ENCODE measurements at places on chromosomes 5 and 9.

GRCh38 chr5:10635867-10636350, 72.0 kb downstream of the ANKRD33B start:
- DNase-seq: no peak

DNA sequence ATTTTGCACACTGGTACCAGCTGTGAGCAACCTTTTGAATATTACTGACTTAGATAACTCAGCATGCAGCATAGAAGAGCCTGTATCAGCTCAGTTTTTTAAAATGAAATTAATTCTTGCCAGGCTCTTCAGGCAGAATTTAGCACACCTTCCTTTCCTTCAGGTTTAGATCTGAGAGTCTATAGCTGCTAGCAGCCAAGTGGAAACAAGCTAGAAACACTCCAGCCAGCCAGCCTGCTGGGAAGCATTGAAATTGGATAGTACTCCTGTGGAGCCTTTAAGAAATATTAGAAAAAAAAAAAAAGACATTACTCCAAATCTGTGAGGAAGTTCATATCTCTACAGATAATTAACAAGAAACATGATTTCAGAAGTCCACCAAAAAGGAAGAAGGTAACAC, 812.2 kb downstream of the DTWD2 start:
- DNase-seq: no peak

DNA sequence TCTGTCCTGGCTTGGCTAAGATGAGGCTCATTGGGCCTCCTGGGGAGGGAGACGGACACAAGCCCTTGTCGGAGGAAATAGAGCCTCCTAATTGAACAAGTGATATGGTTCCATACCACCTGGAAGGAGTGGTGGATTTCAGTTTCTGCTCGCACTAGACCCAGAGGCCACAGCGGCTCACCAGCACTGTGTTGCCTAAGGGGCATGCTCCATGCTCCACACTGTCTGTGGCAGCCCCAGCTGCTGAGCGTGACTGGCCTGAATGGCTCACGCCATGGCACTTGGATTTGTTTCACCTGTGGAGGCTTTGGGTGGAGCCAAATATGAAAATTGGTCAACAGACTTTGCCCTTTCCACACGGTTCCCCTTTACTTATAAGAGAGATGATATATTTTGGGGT, 181.1 kb downstream of the HSPA4 start:
- no peak for DNase-seq

GRCh38 chr5:120217001-120217400, 247.1 kb upstream of the PRR16 start:
- DNase-seq: no peak

DNA sequence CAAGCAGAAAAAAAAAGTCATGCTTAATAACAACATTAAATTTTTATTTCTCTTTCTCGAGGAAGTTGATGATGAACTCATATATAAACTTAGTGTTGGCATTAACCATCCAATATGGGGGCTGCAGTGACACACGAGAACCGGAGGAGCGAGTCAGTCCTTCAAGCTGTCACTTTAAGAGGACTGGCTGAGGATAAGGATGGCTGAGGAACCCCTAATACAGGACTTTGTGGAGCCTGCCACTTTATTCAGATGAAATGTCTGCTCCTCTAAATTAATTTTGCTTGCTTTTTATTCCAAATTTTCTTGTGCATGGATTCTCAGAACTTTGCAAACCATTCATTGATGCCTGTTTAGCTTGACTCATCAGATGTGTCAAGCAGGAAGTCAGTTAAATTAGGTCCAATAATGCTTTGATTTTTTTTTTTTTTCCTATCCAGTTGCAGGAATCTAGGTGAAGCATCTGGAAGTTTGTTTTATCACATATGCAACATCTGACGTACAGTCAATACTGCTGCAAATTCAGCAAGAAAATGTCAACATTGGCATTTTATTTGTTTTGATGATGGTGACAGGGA, 144.2 kb upstream of the COL5A1 start:
- DNase-seq: no peak

GRCh38 chr5:42506662-42507061, 83.4 kb downstream of the GHR start:
- DNase-seq: no peak

GRCh38 chr9:36548454-36548853, 24.2 kb upstream of the MELK start:
- DNase-seq: no peak

Data from testis (tissue), 5 donors.